ENCODE measurements at places on chromosomes 4 and X. TPM values are rescaled to one million over a fixed set of nuclear protein-coding genes. Genes with fewer than 3 reads are reported as not detected.

FAM184B gene
- total RNA-seq: 0.38 TPM

- no peaks in the 10 kb centered on the region for H3K27me3 ChIP-seq
- DNase-seq: no peak
- H3K4me1 ChIP-seq: peaks cover 16% of the 10 kb centered on the region
- H3K36me3 ChIP-seq: no peaks in the 10 kb centered on the region
- H3K4me3 ChIP-seq: peak overlapping the region; percentile 75
- peak overlapping the region; percentile 84 for H3K27ac ChIP-seq
These were observed 550 bp upstream of the CHM start for GRCh38 chrX:86047936-86048280.

- H3K4me1 ChIP-seq: no peaks in the 10 kb centered on the region
- no peaks in the 10 kb centered on the region for H3K36me3 ChIP-seq
- no peak overlapping the region for H3K27ac ChIP-seq
- H3K4me3 ChIP-seq: no peak overlapping the region
- H3K27me3 ChIP-seq: no peaks in the 10 kb centered on the region
These were observed 65.5 kb downstream of the VCX2 start for GRCh38 chrX:8105531-8105930.

DNA sequence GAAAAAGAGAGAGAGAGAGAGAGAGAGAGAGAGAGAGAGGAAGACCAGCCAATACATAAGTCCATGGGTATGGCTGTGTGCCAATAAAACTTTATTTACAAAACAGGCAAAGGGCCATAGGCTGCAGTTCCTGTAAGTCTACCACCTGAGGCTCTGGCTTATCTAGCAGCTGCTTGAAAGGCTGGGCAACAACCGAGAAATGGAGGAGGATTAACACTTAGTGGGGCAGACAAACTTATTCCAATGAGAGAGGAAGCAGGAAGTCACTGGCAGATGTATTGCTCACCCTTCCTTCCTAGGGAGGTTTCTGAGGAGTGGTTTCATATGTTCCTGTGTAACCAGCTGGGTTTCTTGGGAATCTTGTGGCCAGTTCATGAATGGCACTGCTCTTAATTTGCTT is 4.7 kb upstream of the GPR143 start:
- H3K27me3 ChIP-seq: no peaks in the 10 kb centered on the region
- H3K4me3 ChIP-seq: no peak overlapping the region
- no peak overlapping the region for H3K27ac ChIP-seq
- no peaks in the 10 kb centered on the region for H3K4me1 ChIP-seq
- no peaks in the 10 kb centered on the region for H3K36me3 ChIP-seq

GRCh38 chr4:121096629-121097028 is 24.3 kb upstream of the NDNF start:
- DNase-seq: no peak
- H3K36me3 ChIP-seq: no peaks in the 10 kb centered on the region
- no peaks in the 10 kb centered on the region for H3K4me1 ChIP-seq
- no peak overlapping the region for H3K27ac ChIP-seq
- no peaks in the 10 kb centered on the region for H3K27me3 ChIP-seq

Data from psoas muscle (tissue), 8 donors.